ENCODE measurements at places on chromosomes 7 and 10. TPM values are rescaled to one million over a fixed set of nuclear protein-coding genes. Genes with fewer than 3 reads are reported as not detected.

KLLN gene
- total RNA-seq: 0.31 TPM

DNA sequence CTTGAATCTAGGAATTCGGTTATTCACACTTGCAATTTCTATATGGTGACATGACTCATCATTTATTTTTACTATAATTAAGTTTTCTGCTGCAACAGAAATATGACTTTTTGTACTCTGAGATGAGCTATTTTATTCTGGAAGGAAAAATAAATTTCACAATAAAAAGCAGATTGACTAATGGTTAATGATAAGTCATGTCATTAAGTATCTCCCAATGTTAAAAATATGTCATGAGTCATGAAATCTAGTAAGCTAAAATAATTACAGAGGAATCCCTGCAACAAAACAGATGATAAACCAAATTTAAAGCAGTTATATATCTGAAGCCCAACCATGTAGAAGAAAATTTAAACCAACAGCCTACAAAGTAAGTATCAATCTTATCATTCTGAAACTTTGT is 149.2 kb downstream of the CACNA2D1 start:
- DNase-seq: no peak

CYREN gene
- 13.8 TPM for total RNA-seq

DNA sequence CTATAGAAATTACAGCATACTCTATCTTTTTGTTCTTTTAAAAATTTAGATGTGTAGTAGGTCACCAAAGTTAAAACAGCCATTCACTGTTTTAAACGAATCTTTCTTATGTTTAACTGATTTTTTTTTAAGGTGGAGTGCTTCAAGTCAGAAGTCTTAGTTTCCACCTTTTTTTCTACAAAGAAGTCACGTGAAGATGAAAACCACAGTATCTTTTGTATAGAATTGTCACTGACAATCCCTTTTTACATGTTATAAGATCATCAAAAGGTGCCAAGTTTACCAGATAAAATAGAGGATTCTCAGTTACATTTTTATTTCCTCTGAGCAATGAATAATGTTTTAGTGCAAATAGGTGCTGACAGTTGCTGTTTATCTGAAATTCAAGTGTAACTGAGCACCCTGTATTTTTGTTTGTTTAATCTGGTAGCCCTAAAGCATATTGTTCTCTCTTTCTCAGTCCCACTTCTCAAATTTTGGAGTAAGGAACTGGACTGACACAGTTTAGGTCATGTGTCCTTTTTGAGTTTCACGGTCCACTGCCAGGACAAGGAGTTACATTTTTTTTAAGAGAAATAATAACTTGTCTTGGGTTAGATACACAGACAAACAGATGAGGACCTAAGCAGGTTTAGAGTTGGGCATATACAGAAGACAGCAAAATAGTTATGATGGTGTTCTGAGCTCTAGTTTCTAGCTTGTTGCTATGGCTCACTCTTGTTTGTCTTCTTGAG is 233.2 kb upstream of the MBL2 start:
- no peak for DNase-seq
